ENCODE measurements at places on chromosomes 1 and 21. TPM values are rescaled to one million over a fixed set of nuclear protein-coding genes. Genes with fewer than 3 reads are reported as not detected.

GRCh38 chr1:169860750-169861149, 32.9 kb downstream of the SCYL3 start:
- ATAC-seq, result no peak

DNA sequence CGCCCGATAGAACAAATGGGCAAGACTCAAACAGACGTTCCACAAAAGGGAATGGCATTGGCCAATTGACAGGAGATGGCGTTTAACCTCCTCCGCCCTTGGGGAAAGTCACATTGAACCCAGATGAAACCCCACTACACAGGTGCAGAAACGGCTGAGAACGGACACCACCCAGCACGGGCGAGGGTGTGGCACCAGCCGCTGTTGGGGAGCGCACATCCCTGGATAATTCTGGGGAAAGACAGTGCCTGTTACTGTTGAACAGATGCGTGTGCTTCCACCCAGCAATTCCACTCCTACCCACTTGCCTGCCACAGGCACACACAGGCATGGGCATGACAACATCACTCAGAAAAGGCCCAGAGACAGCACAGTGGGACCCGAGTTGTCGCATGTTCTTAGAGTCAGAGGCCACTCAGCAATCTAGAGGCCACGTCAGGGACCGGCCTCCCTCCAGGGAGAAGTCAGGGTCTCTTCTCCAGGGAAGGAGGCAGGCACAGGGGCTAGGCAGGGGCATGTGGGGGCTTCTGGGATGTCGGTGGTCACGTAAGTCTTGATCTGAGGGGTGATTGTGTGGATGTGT, 15.2 kb downstream of the PRXL2B start:
- no peak for ATAC-seq

The SH2D2A gene
- 0.97 TPM for total RNA-seq

- ATAC-seq, result no peak
Observed at GRCh38 chr1:229031061-229031460, 239.8 kb upstream of the RAB4A start.

GRCh38 chr1:169708647-169709046, 2.8 kb downstream of the SELL start:
- ATAC-seq, result no peak

GRCh38 chr1:147579934-147580537, 38.7 kb downstream of the BCL9 start:
- peak; percentile 57 for ATAC-seq

GRCh38 chr1:205665201-205666045, 14.9 kb downstream of the SLC45A3 start:
- no peak for ATAC-seq

DNA sequence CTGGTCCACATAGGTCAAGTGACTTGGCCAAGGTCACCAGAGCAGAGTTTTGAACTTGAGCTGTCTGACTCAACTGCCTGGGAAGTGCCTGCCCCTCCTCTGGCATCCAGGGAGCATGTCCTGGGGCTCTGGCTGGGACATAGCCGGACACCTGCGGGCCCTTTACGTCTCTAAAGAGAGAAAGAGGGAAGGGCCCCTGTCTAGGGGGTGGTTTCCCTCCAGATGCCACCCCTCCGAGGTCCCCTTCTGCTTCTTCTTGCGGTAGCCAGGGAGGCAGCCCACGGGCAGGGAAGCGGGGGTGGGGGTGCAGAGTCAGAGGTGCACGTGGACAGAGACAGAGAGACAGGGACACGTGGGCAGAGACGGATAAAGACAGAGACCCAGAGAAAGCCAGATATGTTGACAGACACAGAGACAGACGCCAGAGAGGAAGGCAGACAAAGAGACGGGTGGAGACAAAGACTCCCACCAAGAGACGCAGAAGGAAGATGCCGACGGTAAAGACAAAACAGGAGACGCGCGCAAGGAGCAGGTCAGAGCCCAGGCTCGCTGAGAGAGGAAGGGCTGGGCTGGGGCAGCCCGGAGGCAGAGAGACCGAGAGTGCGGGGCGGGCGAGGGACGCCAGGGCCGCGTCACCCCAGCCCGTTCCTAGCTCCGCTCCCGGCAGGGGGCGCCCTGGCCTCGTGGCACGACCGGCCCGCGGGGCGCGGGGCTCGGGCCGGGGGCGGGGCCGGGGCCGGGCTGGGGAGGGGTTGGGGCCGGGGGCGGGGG, 458 bp upstream of the ALPL start:
- ATAC-seq, result peak; percentile 95

The USH2A gene
- total RNA-seq, result 0.49 TPM

DNA sequence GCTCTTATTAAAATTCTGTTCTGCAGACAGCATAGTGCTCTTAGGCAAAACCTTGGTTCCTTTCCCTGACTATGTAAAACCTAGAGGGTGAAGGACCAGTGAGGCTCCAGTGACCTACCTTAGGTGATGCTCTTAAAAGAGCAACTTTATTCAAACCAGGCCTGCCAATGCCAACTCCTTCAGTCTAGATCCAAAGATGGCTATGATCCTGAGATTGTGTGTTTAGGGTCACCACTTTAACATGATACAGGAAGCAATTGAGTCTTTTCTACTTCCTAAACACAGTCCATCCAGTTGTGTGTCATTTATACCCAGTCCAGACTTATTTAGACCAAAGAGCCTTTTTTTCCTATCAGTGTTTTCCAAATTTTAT, 10.8 kb downstream of the MCL1 start:
- ATAC-seq, result peak; percentile 11

DNA sequence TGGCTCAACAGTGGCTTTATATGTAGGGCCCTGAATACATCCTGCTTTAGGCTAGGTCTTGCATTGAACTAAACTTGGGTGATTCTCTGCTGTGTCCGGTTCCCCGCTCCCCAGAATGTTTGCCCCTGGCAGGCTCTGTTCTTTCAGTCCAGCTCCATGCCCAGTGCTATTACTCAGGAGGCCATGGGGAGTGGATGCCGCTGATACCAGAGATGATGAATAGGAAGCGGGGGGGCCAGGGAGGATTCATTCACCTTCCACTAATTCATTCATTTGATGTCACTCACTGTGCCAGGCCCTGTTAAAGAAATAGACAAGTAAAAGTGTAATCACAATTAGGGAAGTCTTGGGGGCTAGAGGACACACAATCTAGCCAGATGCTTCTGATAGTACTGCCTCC, 83.8 kb downstream of the TMEM53 start:
- ATAC-seq, result no peak

DNA sequence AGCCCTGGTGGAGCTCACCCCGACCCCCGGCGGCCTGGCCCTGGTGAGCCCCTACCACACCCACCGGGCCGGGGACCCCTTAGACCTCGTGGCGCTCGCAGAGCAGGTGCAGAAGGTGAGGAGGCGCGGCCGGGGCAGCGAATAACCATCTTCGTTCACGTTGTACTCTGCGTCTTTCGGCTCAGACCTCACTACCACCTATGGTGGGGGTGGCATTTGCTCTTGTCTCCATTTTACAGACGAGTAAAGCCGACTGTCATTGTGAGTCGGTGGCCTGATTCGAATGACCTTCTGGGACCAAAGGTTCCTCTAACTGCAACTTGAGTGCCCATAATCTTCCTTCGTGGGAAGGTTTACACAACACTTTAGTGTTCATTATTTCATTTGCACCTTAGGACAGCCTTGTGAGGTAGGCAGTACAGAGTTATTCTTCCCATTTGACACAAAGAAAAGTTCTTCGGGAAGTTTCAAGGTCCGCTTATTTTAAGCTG, 506 bp downstream of the C1orf50 start:
- peak; percentile 44 for ATAC-seq

Data from motor neuron (in vitro differentiated cells).